ENCODE measurements at places on chromosomes 12 and 14.

GRCh38 chr12:50569321-50569720 is 64.5 kb downstream of the DIP2B start:
- DNase-seq: no peak

DNA sequence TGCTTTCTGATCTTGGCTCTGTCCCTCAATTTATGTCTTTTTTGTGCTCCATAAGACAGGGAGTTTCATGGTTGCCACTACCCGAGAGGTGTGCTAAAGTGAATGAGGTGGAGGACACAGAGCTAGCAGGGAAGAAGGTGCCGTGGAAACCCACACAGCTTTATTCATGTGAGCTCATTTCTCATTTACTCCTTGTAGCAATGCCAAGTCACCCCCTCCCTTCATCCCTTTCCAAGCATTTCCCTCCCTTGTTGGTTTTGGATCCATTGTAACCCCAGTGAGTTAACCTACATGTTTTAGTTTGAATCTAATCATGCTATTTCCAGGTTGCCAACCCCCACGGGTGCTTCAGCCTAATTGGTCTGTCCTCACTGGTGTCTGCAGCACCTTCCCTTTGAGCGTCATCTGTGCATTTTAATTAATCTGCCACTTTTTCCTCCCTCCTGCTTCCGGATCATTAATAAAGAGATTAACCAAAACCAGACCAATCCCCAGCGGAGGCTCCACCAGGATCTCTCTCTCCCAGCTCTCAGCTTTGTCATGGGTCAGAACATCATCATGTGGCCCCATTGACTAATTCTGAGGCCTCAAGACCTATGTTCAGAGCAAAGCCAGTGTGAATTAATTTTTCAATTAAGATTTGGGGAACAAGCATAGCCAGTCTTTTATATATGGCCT is 56.2 kb downstream of the NTF3 start:
- DNase-seq: no peak

GRCh38 chr14:51889851-51890250 is 29.4 kb downstream of the GNG2 start:
- DNase-seq: no peak

- DNase-seq: no peak
Measured at GRCh38 chr12:102708108-102708507, 208.9 kb downstream of the PAH start.

DNA sequence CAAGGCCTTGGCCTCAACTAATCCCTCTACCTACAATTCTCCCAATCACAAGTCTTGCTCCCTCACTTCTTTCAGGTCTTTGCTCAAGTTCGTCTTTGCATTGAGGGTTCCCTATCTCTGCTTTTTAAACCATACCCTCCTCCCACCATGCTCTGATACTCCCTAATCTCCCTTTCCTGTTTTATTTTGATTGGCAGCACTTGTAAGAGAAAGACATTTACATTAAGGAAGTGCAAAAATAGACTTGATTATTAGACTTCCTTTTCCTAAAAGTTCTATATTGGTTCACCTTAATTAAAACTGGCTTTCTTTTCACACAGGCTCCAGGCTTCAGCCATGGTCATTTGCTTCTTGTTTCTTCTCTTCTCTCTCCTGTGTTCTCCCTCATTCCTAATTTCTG is 18.3 kb upstream of the WIF1 start:
- DNase-seq: no peak

GRCh38 chr12:132325733-132326130 is 3.7 kb downstream of the GALNT9 start:
- no peak for DNase-seq

DNA sequence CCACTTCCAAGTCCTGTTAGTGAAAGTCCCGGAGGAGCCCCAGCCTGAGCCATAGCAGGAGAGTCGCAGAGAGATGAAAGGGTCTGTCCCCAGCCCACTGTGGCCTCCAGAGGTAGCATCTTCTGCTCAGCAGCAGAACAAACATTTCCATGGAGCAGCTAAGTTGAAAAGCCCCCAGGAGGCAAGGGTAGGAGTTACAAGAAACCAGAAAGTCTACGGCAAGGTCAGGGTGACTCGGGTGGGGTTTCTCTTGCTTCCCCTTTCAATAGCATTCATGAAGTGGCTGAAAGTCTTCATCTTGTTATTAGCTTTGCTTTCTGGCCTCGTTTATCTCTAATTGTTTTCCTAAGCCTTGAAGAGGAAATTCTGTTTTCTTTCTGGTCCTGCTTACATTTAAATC is 151.2 kb upstream of the DIO3 start:
- DNase-seq: no peak

GRCh38 chr12:71130521-71131069 is 27.2 kb downstream of the TSPAN8 start:
- DNase-seq: no peak

DNA sequence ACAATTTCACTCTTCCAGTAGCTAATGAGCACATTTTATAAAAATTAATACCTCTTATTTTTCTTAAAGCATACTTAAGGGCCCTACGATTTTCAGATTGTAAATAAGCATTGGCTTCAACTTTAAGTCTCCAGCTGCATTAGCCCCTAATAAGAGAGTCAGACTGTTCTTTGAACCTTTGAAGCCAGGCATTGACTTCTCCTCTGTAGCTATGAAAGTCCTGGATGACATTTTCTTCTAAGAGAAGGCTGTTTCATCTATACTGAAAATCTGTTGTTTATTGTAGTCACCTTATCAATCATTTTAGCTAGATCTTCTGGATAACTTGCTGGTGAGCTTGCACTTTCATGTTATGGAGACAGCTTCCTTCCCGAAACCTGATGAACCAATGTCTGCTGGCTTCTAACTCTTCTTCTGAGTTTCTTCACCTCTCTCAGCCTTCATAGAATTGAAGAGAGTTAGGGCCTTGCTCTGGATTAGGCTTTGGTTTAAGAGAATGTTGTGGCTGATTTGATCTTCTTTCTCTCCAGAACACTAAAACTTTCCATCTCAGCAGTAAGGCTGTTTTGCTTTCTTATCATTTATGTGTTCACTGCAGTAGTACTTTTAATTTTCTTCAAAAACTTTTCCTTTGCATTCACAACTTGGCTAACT is 377.1 kb upstream of the RGS6 start:
- DNase-seq: peak; percentile 45

- DNase-seq: no peak
Measured at GRCh38 chr12:20314328-20314727, 54.0 kb upstream of the PDE3A start.

DNA sequence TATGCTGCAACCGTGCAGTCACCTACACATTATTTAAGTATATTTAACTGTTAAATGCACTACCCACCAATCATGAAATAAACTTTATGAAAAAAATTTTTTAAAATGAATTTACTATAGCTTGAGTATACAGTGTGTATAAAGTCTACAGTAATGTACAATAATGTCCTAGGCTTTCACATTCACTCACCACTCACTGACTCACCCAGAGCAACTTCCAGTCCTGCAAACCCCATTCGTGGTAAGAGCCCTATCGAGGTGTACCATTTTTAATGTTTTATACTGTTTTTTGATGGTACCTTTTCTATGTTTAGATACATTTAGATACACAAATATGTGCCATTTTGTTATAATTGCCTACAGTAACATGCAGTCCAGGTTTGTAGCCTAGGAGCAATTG is 48.1 kb downstream of the KLRG1 start:
- peak; percentile 32 for DNase-seq

DNA sequence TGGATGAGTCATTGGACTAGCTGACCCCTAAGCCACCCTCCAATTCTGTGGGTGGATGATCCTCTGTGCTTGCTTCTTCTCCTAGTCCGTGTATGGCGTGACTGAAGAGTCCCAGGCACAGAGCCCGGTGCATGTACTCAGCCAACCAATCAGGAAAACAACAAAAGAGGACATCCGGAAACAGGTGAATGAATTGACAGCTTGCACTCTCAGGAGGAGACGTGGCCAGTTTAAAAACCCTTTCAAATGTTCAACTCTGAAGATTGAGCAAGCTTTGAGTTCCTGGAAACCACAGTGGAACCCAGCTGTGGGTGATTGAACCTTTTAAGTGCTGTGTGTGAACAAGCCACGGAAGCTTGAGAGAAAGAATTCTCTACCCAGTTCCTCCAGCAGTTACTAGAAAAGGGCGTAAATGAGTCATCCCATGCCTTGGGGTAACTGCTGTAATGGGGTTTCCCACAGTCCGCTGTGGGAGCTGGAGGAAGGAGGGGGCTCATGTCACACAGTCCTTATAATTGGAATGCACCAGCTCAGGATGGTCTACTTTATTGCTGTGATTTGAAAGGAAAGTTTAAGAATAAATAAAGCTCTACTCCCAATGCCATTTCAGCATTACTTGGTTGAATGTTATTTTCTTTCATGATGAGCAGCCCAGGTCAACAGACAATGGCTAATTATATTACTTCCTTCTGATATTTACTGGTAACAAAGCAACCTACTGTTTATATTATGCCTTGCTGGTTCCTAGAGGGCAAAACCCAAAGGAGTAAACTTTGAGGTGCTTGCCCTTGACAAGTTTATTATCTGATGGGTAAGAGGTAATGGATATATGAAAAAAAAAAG is 417.0 kb downstream of the DPF3 start:
- DNase-seq: peak; percentile 65

GRCh38 chr14:30260833-30261607 is 297.9 kb upstream of the G2E3 start:
- DNase-seq: no peak

DNA sequence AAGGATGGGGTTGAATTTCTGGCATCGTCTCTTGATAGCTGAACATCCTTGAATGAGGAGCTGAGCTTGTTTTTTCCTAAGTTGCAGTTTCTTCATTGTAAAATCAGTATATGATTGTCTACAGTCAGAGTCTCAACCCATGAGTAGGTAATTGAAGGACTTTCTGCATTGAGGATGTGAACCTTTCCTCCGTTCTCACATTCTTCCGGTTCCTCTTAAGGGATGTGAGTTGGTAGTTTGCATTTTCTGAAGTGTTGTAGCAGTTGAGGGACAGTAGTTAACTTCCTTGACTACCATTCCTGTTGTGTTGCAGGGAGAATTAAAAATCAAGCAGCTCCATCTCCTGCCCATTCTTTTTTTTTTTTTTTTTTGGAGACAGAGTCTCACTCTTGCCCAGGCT is 19.1 kb downstream of the TPCN1 start:
- no peak for DNase-seq

- DNase-seq: no peak
Measured at GRCh38 chr14:23066855-23067744, 9.8 kb upstream of the CDH24 start.

- DNase-seq: no peak
Measured at GRCh38 chr12:130993759-130994670, 40.3 kb downstream of the ADGRD1 start.

DNA sequence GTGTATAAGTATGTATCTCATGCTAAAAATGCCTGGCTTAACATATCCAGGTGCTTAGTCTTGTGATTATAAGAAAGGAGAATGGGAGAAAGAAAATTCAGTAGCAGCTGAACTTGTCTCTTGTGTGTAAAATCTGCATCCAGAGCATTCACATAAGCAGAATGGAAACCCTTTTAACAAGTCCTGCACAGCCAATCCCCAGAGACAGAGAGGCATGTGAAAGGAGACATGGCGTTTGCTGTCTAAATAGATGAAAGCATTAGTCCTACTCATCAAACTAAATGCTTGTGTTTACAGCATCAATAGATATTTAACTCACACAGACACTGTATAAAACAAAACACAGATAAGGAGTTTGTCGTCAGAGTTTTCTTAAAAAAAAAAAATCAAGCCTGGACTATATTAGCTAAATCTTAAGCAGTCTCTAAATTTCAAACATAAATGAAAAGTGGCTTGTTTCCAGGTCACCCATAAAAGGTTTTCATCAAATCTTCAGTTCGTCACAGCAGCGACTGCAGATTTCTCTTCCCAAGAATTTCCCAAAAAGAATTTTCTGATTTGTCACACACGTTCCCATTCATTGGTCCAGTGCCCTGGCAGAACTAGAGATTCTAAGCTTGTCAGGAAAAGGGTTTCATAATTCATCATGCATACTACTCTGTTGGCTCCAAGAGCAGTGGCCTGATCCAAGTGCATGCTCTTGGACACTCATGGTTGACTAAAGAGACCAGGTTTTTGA is 249.2 kb downstream of the BTG1 start:
- DNase-seq: no peak

DNA sequence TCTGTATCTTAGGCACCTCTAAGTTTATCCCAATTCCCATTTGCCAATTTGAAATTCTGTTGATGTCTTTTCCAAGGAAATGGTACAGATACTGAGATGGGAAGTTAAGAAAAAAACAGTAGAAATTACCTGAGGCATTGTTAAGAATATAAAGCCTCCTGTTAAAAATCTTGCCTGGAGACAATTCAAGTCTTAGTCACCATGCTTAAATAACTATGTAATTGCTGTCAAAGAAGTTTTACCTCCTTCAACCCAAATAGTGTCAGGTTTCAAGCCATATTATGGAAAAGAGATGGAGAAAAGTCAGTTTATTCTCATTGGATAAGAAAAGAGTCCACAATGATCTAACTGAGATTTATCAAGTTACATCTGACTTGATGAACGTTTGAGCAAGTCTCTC is 974.7 kb downstream of the GALC start:
- DNase-seq: no peak

GRCh38 chr12:80860206-80860605 is 77.5 kb downstream of the LIN7A start:
- DNase-seq: no peak

- no peak for DNase-seq
Measured at GRCh38 chr12:43806737-43807072, 588 bp upstream of the TWF1 start.

DNA sequence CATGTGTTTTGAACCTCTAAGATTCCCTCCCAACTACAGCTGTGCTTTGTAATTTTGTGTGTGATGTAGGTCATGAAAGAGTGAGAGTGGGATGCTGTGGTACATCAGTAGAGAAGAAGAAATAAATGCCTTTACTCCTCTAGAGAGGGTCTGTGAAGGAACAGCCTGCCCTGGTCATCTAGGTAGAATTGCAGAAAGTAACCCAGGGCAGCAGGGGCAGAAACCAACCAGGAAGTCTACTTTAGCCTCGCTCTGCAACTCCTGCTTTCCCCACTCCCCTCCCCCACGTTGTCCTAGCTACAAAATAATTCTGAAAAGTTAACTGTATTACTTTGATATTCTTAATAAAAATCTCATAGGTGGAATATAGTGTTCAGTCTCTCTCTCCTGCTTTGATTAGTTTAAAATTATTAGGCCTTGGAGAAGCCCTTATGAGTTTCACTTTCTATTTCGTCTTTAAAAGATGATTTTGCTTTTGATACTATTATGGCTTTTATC is 7.5 kb downstream of the TBK1 start:
- DNase-seq: no peak

DNA sequence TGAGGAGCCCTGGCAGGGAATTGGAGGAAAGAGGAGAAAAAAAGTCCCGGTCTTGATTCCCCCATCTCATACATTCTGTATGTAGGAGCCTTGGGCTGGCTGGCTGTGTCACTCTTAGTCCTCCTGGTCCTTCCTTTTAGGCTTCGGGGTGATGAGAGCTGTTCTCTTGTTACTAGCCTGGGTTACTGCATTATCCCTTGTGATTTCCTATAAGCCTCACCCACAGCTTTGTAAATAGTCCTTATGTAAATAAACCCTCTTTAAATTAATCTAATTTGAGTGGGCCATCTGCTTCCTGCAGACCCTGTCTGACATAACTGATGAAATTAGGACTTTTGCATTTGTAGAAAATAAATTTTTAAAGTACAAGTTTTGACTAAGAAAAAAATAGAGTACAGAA is 19.2 kb downstream of the DNM1L start:
- DNase-seq: no peak
